ENCODE measurements at places on chromosomes 1 and 21.

- no peak for DNase-seq
Measured at GRCh38 chr1:155196103-155196892, 11.4 kb downstream of the THBS3 start.

DNA sequence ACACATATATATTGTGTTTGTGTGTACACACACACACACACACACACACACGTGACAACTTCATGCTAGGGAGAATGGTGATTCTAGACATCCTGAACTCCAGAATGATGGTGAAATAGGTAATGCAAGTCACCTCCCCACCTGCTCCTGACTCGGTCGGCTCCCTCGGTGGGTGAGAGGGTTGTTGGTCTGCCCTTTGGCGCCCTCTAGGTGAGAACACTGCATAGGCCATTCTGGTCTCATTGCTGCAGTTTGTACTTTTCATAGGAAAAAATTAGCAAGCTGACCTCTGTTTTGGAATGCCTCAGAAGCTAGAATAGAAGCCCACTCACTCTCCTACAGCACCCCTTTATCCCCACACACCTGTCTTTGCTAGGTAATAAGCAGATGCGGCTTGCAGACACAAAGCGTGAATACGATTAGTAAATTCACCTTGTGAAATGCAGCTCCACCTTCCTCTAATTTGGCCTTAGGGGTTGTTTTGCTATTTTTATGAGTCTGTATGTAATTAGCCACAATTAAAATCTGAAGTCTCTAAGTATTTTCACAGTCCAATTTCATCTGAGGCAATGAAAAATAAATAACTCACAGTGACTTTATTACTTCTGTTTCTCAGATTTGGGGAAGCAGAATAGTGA, 130.0 kb upstream of the KCNJ15 start:
- peak; percentile 53 for DNase-seq

DNA sequence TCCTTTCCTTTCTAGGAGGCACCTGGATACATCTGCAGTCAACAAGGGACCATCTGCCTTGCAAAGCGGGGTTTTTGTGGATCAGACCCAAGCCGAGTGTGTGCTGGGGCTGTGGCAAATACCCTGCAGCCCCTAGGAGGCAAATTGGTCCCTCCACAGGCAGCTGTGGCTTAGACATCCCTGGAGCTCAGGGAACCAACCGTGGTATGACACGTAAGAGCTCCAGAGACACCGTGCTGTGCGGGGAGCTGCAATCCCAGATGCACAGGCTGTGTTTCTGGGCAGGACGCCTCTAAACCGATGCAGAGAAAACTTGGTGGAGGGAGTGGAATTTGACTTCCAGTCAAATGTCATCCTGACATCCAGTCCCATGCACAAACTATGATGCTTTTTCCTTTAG, 141.5 kb downstream of the KAZN start:
- no peak for DNase-seq

DNA sequence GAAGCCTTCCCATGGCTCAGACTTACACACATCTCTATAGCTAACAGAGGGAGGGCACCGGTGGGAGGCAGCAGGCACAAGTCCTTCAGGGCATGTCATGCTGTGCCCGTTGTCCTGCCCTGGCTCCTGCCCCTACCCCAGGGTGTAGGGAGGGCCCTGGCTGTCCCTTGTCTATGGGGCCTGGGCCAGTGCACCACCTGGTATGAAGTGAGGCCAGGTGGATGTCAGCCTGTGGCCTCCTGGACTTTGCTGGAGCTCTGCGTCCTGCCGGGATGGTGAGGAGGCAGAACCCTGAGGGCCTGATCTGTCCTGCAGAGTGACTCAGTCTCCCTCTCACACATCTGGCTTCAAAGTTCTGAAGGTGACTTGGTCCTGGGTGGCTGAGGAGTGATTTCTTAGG, 47.3 kb upstream of the GPR37L1 start:
- DNase-seq = no peak

DNA sequence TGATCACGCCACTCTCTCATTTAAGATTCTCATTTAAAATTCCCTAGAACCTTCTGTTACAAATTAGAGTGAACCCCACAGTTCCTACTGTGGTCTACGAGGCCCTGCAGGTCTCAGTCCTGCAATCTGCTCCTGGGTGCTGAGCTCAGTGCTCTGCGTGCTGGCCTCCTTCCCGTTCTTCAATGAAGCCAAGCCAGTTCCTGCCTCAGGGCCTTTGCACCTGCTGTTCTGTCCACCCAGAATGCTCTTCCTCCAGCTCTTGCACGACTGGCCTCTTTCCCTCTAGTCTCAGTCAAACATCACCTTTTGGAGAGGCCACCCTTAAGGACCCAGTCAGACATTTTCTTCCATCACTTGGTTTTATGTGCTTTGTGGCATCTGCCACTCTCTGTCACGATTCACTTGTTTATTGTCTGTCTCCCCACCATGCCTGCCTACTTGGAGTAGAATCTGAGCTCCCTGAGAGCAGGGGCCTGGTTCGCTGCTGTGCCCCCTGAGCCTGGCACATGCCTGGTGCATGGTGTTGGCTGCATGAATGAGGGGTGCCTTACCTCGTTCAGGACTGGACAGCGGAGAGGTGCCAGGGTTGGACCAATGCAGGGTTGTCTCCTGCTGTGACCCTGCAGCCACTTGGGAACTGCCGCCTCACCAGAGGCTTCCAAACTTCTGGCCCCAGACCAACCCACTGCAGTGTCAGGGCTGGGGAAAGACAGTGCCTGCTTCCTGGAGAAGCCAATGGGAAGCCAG, 9.7 kb upstream of the H6PD start:
- DNase-seq = no peak

GRCh38 chr1:69295265-69295664, 272.5 kb upstream of the LRRC7 start:
- no peak for DNase-seq

DNA sequence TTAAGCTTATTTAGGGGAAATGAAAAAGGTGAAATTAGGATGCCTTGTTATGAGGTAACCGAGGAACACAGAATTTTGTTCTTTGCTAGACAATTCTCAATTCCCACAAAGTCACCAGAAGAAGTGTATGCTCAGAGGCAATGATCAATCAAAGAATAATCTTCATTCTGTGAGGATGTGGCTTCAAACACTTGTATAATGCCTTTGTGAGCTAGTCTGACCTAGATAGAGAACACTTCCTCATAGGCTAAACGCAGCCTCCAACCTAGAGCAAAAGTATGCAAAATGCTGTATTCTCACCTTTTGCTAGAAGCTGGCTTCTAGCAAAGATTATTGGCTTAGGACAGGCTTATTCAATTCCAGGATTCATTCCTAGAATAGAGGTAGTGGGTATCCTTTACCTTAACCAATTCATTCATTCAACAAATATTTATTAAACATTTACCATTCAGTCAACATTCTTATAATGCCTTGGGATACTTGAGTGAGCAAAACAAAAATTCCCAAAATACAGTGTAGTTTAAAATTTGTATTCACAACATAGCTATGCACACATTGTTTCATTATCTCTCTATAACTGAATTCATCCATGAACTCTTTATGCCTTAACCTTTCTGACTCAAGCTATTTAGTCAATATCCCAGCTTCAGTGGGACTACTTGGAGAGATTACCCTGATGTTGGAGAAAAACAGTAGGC, 530.2 kb downstream of the PTPRC start:
- no peak for DNase-seq

GRCh38 chr1:214451596-214451995, 99.8 kb downstream of the PTPN14 start:
- DNase-seq = no peak

DNA sequence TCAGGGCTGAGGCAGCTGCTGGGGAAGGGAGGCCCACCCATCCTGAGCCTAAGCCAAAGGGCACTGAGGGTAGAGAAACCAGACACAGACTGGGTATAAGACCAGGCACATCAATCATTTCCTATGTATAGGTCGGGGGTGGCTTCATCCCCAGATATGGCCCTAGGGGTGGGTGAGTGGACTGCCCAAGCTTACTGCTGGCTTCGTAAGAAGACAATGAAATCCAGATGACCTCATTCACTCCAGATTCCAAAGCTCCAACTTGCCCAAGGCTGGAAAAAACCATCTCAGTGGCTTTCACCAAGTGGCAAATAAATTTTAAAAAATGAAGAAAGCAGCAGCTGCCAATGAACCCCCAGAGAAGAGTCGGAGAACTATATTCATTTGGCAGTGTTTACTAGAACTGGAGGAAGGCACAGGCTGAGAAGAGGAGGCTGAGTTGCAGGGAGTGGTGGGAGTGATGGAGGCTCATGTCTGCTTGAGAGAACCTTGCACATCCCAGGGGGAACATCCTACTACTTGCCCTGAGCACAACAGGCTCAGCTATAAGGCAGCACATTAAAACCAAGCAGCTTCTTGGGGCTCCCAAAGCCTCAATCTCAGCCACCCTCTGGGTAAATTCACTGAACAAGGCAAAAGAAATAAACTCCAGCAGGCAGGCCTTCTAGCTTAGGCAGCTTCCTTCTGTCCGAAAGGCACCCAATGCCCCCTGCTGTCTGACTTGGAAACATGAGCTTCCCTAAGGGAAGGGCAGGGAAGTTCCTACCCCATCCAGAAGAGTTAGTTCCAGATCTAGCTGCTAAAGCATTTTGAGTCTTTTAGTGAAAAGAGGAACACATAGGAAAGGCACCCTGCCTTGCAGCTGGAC, 14.1 kb downstream of the PEA15 start:
- peak; percentile 73 for DNase-seq

- no peak for DNase-seq
Measured at GRCh38 chr1:180278596-180279395, 48.7 kb downstream of the LHX4 start.

- DNase-seq = no peak
Measured at GRCh38 chr1:164498792-164499191, 60.2 kb upstream of the PBX1 start.

DNA sequence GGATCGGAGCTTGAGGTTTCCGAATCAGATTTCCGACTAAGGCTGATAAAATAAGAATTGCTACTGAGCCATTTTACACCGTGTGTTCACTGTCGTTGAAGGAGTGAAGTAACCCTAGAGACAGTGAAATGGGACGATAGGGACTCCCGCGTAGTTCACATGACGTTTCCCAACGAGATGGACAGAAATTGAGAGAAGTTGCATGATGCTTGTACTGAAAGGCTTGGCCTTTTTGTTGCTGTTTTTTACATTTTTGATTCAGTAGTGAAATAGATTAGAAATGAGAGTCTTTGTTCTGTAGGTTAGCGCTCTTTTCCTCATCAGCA, 1.2 kb downstream of the KHDRBS1 start:
- DNase-seq = no peak

GRCh38 chr1:149993181-149993580, 17.3 kb downstream of the OTUD7B start:
- no peak for DNase-seq

- DNase-seq = no peak
Measured at GRCh38 chr1:94708299-94708685, 111.9 kb upstream of the SLC44A3 start.

GRCh38 chr1:115293899-115294298, 44.1 kb downstream of the NGF start:
- DNase-seq = no peak

- DNase-seq = no peak
Measured at GRCh38 chr1:2345297-2346075, 45.9 kb downstream of the MORN1 start.

DNA sequence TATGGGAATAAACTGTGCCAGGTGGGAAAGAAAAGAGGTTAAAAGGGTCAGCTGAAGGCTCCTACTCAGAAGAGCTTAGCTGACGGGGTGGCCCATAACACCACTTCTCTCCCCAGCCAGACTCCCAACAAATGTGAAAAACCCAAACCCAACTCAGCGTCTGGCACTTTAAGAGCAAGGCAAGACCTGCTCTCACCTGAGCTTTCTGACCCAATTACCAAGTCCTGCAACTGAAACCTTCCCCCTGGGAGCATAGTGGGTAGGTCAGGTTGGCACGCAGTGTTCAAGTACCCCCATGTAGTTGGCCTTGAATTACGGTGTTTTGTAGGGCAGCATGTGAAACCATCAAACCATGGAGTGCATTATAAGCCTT, 3.2 kb downstream of the IRF6 start:
- no peak for DNase-seq

- DNase-seq = no peak
Measured at GRCh38 chr21:33241846-33242245, 12.1 kb downstream of the IFNAR2 start.

GRCh38 chr1:161958425-161958824, 65.2 kb downstream of the OLFML2B start:
- no peak for DNase-seq

GRCh38 chr1:25907601-25908000, 1.4 kb upstream of the STMN1 start:
- DNase-seq = no peak

GRCh38 chr1:91689641-91690481, 189.2 kb downstream of the CDC7 start:
- no peak for DNase-seq

DNA sequence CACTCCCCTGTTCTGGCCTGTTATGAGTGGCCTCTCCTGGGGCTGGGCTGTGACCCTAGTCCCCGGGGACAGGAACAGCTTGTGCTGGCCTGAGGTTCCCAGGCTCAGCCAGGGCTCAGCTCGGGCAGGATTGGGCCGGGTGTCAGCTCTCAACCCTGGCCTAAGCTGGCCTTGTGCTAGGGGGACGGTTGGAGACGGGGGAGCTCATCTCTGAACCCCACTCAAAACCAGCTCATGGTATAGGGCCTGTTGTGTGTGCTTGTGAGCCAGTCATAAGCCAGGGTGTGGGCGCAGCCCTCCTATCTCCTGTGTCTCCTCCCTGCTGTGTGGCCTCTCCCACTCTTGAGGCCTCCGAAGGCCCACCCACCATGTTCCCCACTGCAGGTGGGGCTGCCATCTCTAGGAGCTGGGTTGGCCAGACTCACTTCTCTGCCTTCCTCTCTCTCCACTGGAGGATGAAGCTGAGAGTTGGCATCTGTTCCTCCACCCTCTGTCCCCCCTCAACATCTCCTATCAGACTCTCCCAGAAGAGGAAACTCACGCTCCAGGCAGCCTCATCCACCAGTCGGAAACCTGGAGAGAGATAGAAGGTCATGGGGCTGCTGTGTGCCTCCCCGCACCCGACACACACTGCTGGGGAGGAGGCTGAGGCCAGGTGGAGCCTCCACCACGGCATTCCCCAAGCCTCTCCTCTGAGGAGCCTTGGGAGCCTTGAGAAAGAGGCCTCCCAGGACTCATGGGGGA, 1.4 kb downstream of the PEAR1 start:
- DNase-seq = no peak

GRCh38 chr1:175252561-175252960, 60.0 kb upstream of the KIAA0040 start:
- no peak for DNase-seq

DNA sequence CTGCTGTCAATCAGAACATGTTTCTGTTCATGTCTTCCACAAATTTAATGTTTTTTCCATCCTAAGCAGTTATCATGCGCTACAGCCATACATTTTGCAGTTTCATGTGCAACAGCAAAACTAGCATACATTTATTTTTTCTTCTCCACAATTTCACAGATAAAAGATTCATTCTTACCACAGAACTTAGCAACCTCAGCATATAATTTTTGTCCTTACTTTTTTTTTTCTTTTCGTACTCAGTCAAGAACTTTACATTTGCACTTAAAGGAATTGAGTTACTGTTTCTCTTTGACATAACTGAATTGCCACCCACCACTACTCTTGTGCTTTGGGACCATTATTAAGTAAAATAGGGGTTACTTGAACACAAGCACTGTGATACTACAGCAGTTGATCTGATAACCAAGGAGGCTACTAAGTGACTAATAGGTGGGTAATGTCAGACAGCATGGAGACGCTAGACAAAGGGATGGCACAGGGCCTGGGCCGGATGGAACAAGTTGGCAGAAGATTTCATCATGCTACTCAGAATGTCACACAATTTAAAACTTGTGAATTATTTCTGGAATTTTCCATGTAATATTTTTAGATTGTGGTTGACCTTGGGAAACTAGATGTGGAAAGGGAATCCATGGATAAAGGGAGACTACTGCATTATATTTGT, 50.2 kb upstream of the LHX8 start:
- no peak for DNase-seq

GRCh38 chr1:244319283-244320132, 132.2 kb downstream of the ADSS2 start:
- DNase-seq = peak; percentile 56

Data from AG08396 (cell line).